ENCODE measurements at places on chromosomes 2 and 18.

GRCh38 chr2:20615466-20616241 is 35.2 kb downstream of the HS1BP3 start:
- no peak for DNase-seq

- DNase-seq = no peak
These were observed 5.2 kb downstream of the ANKRD53 start for GRCh38 chr2:70983506-70984227.

DNA sequence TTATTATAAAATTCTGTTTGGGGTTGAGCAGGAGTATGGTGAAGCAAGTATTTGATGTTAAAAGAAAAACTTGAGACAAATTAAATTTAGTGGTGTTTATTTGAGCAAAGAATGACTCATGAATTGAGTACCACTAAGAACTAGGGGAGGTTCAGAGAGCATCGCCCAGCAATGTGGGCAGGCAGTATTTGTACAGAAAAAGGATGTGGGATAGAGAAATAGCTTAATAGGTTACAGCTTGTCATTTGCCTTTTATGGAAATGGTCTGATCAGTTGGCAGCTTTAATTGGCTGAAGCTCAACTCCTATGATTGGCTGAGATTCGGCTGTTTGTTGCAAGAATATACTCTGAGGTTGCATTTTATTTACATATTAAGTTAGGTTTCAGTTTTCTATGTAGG is 68.2 kb downstream of the LRATD1 start:
- DNase-seq = no peak

- no peak for DNase-seq
These were observed 920.2 kb upstream of the VRK2 start for GRCh38 chr2:57126410-57126809.

GRCh38 chr18:4658804-4659203 is 203.7 kb upstream of the DLGAP1 start:
- DNase-seq = no peak

DNA sequence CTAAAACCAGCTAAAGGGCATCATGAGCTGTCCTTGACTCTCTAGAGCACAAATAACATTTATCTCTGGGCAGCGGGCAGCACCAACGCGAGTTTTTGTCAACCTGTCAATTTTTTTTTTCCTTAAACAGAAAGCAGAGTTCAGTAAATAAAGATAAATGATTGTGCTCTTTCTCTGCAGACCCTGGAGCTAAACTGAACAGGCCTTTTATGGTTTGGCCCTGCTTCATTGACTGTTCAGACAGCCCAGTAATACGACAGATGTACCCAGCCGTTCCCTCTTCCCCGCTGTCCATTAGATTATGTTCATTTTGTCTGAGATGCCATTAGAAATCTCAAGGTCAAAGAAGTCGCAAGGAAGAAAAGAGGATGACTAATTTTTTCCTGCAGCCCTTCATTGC is 280.5 kb upstream of the PIK3C3 start:
- DNase-seq = no peak

DNA sequence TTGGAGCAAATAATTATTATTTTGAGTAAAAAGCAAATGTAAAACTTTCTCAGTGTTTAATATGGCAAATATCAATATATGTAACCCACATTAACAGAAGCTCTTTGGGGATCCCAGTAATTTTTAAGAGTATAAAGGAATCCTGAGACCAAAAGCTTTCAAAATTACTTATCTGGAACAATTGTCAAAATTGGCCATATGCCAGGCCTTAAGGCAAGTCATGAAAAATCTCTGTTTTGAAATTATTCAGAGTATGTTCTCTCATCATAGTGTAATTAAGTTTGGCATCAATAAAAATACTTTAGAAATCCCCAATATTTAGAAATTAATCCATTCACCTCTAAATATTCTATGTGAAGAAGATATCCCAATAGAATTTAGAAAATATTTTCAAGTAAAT is 225.3 kb upstream of the ARL4C start:
- no peak for DNase-seq

DNA sequence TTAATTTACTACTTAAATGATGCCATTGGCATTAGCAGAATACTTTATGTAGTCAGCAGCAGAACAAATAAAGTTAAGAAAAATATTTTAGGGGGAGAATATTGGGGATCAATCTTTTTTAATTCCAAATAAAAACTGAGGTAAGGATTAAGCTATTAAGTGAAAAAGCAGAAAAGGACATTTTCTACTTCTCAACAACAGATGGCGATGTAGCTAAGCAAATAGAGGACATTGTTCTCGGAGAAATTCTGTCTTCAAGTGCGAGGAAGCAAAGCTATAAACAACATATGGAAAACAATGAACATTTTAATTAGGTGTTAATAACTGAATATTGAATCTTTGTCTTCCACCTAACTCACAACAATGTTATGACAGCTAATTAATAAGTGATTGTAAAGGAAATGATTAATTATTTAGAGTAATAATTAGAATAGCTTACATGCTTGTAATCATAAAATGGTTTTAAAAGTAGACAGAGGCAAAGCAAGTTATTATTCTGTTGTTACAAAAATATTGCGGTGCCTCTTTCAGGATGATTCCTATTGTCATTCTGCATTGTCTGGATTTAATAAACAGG is 32.9 kb upstream of the CCDC93 start:
- DNase-seq = no peak

DNA sequence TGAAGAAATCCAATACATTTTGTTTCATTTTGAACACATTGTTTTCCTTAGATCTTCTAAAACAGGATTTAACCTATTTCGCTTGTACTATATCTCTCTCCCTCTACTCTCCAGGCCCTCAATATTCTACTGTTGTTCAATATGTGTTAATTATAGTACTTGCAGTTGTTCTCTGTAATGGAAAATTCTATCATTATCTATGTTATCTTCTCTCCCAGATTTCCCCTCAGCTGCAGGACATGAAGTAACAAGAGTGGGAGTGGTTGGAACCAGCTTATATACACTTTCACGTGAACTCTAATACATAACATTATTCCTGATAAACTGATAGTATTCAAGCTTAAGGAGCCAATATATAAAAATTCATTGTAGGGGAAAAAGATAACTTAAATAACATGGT is 7.0 kb upstream of the STRN start:
- no peak for DNase-seq

DNA sequence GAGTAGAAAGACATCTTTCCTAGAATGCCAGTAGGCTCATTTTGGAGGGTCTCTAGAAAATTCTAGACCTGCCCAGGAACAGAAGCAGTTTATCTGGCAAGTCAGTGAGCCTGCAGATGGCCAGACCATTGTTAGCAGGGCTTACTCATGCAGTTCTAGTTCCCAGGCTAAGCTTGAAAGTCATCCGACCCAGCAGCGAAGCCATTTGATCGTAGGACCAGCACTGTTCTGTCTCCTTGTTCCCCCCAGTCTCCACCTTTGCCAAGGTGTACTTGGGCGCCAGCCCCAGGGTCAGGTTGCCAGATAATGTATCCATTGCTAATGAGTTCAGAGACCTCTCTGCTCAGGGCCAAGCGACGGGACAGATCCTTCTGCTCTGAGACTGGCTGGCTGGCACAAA is 70.1 kb downstream of the EPAS1 start:
- no peak for DNase-seq

GRCh38 chr2:134402410-134402809 is 148.5 kb downstream of the MGAT5 start:
- no peak for DNase-seq

DNA sequence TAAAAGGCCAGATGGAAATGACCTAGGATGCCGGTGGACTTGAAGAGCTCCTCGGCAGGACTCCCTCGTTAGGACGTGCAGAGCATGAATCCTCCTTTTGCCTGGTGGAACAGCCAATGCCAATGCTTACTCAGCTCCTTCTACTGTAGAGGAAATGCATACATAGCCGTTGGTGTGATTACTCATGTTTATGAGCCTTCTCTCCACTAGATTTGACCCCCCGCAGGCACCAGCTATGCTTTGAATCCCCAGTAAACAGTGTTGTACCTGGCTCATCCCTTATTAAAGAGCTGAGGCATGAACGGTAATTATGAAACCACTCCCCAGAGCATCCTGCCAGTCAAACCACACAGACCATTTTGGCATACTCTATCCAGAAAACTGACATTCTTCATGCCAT is 172.8 kb downstream of the ANTXR1 start:
- DNase-seq = no peak

GRCh38 chr2:239881561-239882320 is 143.4 kb downstream of the NDUFA10 start:
- no peak for DNase-seq

DNA sequence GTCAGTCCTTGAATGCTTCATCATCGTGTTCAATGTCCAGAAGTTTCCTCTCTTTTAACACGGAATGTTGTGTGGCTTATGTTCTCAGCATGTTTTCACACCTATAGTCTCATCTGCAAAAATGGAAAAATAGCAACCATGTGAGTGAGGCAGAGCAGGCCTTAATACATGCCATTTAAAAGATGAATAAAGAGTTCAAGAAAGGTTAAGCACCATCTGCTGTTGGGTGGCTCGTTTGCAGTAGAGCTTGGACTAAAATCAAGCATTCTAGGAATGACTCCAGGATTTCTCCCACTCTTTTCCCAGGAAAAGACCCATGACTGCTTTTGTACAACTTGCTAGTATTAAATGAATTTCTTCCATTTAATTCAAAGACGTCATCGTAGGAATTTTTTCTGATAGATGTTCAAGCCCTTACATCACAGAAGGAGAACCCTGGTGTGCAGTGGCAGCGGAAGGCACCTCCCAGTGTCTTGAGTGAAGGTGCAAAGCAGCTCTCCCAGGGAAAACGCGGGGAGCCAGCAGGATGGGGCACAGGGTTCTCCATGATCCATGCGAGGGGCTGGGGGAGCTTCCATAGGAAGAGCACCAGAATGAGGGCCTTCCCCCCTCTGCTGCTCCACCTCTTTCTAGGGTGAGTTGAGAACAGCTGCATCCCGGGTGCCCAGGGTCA is 9.6 kb downstream of the DCDC2C start:
- DNase-seq = no peak

DNA sequence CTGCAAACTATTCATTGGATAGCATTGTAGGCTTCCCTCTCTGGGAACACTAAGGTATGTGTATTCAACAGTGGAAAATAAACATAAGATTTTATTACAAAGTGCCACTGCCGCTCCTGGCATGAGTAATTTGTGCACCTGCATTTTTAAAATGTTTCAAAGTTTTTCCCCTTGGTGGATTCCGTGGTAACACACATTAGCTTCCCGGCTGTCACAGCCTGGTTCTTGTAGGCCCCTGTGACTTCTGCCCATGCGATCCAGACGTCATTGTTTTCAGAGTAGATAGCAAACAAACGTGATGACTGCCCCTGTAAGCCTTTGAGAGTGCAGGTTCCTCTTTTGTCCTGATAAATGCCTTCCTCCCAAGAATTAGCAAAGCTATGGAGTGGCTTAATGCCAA is 421.0 kb downstream of the ZNF521 start:
- no peak for DNase-seq

GRCh38 chr18:35827275-35827902 is 145.1 kb upstream of the RMP24 start:
- DNase-seq = peak; percentile 6

DNA sequence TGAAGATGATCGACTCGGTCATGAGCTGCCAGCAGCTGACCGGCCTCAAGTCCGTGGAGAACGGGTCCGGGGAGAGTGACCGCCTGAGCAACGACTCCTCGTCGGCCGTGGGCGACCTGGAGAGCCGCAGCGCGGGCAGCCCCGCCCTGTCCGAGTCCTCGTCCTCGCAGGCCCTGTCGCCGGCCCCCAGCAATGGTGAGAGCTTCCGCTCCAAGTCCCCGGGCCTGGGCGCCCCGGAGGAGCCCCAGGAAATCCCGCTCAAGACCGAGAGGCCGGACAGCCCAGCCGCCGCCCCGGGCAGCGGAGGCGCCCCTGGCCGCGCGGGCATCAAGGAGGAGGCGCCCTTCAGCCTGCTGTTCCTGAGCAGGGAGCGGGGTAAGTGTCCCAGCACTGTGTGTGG is 14.9 kb downstream of the SALL3 start:
- no peak for DNase-seq

- DNase-seq = no peak
These were observed 33.2 kb downstream of the SLC38A11 start for GRCh38 chr2:164922134-164922533.

- DNase-seq = no peak
These were observed 31.9 kb upstream of the EFR3B start for GRCh38 chr2:25009954-25010353.

GRCh38 chr2:239438995-239439753 is 38.4 kb upstream of the HDAC4 start:
- no peak for DNase-seq

GRCh38 chr18:23499291-23499781 is 4.0 kb upstream of the RMC1 start:
- no peak for DNase-seq

GRCh38 chr2:232350804-232351685 is 27.5 kb upstream of the ALPP start:
- no peak for DNase-seq

GRCh38 chr2:28702878-28703277 is 48.8 kb upstream of the PPP1CB start:
- no peak for DNase-seq

DNA sequence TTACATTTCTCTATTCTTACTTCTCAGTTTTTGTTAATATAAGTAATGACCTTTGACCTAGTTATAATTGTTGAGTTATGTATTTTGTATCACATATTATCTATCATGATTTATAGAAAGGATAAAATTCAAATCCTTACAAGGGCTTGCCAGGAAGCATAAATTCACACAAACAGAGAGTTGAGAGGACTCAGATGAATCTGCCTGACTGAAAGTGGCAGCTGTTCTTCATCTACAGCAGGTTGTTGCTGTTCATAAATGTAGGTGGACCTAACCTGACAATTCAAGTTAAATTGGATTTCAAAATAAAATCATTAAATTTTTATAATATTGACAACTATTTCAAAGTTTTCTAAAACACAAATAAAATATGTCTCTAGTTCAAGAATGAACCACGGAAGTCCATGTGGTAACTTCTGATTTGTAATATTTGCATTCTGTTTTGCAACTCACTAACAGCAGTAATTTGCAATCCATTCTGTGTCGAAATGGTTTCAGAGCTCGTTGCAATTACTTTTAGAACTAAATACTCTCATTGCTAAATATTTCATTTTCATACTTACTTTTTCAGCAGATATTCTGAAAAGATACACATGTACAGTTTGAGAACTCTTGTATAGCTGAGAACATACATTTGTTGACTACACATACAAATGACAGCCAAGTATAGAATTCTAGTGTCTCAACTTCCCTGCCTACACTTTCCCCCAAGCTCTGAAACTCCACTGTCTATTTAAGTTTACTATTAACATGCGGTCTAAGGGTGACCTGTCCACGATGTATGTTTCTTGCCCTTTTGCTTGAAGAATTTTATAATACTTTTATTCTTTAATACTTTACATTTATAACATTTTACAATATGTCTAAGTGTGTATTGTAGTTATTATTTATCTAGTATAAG is 25.7 kb downstream of the SCN7A start:
- no peak for DNase-seq

DNA sequence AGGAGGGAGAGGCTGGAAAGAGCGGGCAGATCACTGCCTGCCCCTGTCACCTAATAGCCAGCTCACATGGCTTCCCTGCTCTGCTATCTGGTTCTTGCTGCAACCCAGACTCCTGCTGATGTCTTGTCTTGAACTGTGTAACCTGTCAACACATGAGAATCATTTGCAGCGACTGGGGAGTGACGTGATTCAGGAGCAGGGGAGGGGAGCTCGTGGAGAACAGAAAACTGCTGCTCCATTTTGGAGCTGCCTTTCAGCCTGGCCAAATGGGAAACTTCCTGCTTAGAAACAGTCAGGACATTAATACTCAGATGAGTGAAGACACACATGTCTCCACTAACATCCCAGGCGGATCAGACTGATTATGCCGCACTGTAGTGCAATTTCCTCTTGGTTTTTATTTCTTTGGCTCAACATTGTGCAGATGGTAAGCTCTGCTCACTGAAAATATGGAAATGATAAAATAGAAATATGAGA is 38.1 kb downstream of the RPL37A start:
- DNase-seq = no peak

GRCh38 chr2:100554798-100555407 is 7.9 kb upstream of the PDCL3 start:
- peak; percentile 53 for DNase-seq

All from activated T-cell treated with anti-CD3 and anti-CD28 coated beads, Interleukin-2, amount 50 U/mL, for 72 hours (primary cell).